ENCODE measurements at places on chromosomes 13 and 19.

DNA sequence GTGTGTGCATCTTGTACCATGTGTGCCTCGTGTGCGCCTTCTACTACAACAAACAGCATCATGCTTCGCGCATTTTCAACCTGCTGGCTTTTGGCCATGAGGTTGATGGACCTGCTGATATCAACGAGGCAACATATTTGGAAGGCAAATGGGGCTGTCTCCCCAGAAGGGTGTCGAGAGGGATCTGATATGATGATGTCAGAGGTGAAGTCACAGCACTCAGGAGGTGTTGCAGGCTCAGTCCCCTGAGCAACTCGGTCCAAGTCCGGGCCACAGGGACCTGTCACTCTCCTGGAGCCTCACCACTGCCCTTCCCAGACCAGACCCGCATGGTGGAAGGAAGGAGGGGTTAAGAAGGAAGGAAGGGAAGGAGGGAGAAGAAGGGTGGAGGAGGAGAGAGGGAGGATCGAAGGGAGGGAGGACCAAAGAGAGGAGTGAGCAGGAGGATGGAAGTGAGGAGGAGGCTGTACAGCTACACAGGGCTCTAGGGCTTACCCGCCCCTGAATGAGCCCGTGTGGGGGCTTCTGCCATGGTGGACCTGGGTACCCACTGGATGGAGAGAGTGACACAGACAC lies 6.7 kb upstream of the C13orf46 start:
- no peak for DNase-seq

GRCh38 chr13:44787617-44788016 lies 201.7 kb downstream of the NUFIP1 start:
- DNase-seq, result no peak

DNA sequence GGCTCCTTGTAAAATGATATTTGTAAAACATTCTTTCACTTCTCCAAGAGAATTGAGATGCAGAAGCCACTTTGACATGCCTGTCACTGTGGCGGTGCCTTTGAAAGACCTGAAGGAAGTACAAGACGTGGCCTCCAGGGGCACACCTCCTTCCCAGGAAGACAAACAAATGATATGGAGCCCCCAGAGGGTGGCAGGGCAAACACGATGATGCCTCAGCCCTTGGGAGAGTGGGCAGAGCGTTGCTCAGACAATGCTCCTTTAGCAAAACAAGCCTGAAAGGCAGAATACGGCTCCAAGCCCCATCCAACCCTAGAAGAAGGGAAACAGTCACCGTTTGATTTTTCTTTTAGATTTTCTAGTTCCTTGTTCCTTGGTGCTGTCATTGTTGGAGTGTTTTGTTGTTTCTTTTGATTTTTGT lies 9.2 kb upstream of the ATP12A start:
- DNase-seq, result peak; percentile 20

DNA sequence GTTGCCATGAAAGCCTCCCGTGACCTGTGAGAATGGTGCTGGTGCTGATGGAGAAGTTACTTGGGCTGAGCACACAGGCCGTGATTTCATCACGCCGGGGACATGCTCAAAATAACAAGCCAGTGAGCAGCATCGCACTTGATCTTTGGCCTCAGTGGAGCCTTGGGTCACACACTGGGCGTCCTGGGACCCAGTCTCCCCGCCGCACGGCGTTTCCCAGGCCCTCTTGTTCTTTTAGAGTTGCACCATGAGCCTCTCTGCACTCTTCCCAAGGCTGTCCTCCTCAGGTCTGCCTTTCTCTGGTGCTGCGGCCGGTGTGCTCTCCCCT lies 9.5 kb upstream of the NDUFS7 start:
- no peak for DNase-seq

GRCh38 chr19:34430738-34431625 lies 2.8 kb downstream of the UBA2 start:
- peak; percentile 77 for DNase-seq

- DNase-seq, result peak; percentile 4
Observed at GRCh38 chr13:96982672-96983071, 11.6 kb downstream of the OXGR1 start.

DNA sequence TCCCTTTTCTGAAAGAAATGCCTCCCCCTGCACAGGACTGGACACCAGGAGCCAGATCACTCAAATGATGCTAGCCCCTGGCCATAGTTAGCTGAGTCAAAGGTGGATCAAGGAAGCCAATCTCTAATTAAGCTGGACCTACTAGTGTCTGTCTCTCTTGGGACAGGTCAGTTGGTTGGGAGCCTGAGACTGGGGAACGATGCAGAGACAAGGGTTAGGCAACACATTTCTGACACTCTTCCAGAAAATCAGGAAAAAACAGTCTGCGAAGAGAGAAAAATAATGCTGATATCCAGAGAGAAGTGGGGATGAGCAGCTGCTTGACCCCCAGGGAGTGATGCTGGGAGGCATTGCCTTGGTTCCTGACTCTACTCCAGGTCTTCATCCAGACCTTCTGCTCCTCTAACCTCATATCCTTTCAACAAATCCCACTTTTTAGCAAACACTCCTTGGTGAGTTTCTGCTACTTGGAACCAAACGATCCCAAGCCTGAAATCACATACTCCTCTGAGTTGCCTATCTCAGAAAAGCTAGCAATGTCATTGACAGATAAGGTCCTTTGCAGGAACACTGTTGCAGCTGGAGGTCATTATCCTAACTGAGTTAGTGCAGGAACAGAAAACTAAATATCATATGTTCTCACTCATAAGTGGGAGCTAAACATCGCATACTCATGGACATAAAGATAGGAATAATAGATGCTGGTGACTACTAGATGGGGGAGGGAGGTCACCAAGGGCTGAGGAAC lies 369.7 kb downstream of the COG6 start:
- DNase-seq, result no peak

DNA sequence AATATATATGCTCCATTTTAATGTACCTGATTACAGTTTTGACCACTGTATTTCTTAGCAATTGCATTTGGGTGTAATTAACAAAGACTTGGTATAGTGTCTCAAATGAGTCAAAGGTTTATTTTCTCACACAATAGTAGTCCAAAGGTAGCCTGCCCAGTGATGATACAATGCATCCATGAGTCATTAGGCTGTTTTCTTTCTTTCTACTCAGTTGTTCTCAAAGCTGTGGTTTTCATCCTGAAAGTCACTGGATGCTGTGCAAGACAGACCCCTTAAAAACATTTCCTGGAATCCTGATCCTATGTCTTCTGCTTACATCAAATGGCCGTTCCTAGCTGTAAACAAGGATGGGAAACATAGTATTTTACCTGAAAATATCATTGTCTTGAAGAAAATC lies 651.2 kb upstream of the MIR17HG start:
- DNase-seq, result peak; percentile 74

GRCh38 chr13:96781141-96781540 lies 213.1 kb downstream of the OXGR1 start:
- DNase-seq, result no peak

GRCh38 chr19:47781590-47782262 lies 3.2 kb downstream of the SELENOW start:
- peak; percentile 38 for DNase-seq

- DNase-seq, result peak; percentile 74
Observed at GRCh38 chr19:47226426-47227351, 4.3 kb downstream of the BBC3 start.

GRCh38 chr13:38657191-38657590 lies 29.7 kb upstream of the FREM2 start:
- DNase-seq, result peak; percentile 35

DNA sequence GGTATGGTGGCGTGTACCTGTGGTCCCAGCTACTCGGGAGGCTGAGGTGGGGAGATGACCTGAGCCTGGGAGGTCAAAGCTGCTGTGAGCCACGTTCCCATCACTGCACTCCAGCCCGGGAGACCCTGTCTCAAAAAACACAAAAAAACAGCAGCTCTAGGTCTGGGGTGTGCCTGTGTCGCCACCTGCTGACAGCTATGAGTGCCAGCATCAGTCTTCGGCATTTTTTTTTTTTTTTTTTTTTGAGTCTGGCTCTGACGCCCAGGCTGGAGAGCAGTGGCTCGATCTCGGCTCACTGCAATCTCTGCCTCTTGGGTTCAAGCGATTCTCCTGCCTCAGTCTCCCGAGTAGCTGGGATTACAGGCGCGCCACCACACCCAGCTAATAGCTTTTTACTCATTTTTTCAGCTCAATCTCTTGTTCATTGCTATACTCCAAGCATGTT lies 10.1 kb downstream of the AP2S1 start:
- DNase-seq, result peak; percentile 80

DNA sequence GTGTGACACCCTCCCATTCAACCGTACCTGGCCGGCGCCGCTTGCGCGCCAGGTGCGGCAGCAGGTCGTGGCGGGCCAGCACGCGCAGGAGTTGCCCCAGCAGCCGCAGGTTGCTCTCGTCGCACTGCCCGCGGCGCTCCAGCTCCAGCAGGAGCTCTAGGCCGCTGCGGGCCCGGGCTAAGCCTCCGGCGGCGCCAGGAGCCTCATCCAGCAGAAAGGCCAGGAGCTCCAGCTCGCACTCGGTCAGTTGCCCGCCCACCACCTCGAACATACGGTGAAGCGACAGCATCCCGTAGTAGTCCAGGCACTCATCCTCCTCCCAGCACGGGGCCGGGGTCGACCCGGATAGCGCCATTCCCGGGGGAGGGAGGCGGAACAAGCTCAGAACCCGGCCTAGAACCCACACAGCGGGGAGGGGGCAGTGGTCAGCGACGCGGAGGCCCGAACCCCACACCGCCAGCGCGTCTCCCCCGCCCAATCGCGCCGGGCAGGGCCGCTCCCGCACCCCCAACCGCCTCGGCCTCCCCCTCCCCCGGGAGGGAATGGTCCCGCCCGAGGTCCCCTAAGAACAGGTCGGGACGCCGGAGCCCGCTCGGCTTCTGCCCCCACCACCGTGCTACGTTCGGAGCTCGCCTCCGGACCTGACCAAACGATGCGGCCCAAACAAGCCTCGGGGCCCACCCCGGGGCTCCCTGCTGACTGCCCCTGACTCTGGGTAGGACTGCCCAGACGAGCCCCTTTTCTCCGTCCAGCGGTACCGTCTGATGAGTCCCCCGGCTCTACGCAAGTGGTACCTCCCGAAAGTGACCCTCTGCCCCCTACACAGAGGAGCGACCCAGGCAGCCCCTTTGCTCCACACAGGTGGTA lies 591 bp downstream of the DEDD2 start:
- DNase-seq, result peak; percentile 52

DNA sequence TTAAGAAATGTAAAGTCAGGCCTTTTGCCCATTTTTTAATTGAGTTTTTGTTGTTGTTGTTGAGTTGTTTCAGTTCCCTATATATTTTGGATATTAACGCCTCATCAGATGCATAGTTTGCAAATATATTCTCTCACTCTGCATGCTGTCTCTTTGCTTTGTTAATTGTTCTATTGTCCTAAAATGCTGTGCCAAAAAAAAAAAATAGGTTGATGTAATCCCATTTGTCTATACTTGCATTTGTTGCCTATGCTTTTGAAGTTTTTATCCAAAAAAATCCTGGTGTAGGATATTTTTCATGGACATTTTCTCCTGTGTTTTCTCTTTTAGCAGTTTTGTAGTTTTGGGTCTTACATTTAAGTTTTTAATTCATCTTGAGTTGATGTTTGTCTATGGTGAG lies 163.3 kb upstream of the STARD13 start:
- no peak for DNase-seq

- peak; percentile 41 for DNase-seq
Observed at GRCh38 chr19:33194886-33195644, 935 bp downstream of the LRP3 start.

DNA sequence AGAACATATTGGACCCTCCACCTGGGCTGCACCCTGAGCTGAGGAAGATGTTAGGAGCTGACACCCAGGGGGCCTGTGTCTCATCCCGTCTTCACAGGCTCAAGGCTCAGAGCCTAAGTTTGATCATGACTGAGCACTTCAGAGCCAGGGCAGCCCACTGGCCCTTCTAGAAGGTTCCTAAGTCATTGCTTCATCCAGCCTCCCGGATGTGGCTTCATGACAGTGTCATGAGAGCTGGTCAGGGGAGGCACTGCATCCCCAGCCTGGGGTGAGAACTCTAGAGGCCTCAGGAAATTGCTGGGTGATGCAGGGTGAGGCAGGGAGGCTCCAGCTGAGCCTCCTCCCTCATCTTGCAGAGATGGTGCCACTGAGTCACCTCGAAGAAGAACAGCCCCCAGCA lies 24.9 kb upstream of the PIK3R2 start:
- peak; percentile 30 for DNase-seq

- peak; percentile 46 for DNase-seq
Observed at GRCh38 chr13:31946091-31946770, 85.3 kb upstream of the FRY start.

GRCh38 chr13:49351871-49352270 lies 92.0 kb downstream of the CAB39L start:
- peak; percentile 19 for DNase-seq

- no peak for DNase-seq
Observed at GRCh38 chr13:41919031-41919740, 41.7 kb downstream of the VWA8 start.

DNA sequence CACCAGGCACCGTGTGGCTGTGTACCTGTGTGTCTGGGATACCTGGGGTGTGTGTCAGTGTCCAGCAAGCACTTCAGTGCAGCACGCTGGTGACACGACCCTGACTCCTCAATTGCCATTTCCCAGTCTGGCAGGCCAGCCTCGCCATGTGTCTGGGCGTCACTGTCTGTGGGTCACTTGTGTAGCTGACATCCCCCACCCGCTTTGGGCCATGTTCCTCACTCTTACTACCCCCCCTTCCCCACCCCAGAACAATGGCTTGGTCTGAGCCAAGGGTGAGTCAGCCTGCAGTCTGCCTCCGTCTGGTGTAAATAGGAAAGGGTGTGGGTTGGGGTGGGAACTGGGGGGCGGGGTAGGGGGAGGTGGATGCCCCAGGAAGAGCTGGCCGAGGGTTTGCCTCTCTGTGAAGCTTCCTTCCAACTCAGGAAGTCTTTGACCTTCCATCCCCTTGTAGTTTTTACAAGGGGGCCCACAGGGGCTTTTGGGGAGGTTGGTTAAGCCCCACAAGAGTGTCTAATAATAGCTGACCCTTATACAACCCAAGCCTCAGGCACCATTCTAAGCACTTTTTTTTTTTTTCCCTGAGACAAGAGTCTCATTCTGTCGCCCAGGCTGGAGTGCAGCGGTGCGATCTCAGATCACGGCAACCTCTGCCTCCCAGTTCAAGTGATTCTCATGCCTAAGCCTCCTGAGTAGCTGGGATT lies 17.6 kb downstream of the NOVA2 start:
- DNase-seq, result no peak

- no peak for DNase-seq
Observed at GRCh38 chr13:102970542-102970941, 95.7 kb downstream of the SLC10A2 start.

DNA sequence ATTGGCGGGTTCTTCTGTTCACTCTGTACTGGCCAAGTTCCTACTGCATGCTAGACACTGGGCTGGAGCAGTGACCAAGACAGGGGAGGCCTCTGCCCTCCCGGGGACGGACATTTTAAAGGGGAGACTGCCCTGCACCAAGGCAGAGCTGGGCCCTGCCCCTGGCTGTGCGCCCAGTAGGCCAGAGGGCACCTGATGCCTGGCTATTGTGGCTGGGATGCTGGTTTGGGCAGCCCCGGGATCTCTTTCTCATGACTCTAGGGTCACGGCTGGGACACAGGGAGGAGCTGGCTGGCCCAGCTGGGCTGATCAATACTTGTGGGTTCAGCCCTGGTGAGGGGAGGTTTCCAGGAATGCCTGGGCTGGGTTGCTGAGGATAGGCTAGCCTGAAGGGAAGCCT lies 17.7 kb downstream of the LIPE start:
- no peak for DNase-seq

GRCh38 chr13:33859691-33860303 lies 41.8 kb downstream of the RFC3 start:
- DNase-seq, result no peak

GRCh38 chr19:32171719-32172151 lies 173.7 kb upstream of the ZNF507 start:
- no peak for DNase-seq

- DNase-seq, result peak; percentile 46
Observed at GRCh38 chr19:46631481-46631880, 4.5 kb downstream of the GNG8 start.

Data from choroid plexus epithelial cell (primary cell).